ELF-1 (cell line): ENCODE measurements at places on chromosomes 16 and 17.

DNA sequence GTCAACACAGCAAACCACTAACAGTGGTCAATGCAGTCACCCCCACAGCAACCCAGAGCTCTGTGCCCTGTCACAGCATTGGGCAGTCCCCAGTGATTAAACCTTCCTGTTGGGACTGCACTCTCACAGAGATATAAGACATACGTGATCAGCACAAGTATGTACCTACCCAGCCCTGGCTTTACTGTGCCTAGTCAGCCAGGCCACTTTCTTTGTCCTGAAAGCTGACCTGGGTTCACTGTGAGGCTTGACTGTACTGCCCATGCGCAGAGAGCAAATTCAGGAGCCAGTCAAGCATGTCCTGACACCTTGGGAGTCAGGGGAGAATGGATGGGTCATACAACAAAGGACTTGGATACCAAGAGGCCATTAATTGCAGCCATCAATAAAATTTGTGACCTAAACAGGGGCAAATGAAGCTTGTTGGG, 10.9 kb upstream of the TMEM170A start:
- no peak for DNase-seq

DNA sequence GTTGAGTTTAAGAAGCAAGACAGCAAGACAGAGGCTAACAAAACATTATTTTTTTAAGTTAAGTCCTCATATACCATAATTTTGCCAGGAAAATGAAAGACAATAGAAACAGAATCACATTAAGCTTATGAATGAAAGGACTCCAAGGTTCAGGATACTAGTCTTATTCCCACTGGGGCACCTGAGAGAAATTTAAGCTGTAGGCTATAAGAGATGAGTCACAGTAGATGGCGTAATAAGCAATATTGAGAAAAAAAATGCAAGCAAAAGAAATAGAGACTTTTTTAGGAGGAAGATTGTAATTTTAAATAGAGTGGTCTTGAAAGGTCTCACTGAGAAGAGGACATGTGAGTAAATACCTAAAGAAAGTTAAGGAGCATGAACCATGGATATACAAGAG, 57.1 kb upstream of the KIF2B start:
- DNase-seq = no peak

DNA sequence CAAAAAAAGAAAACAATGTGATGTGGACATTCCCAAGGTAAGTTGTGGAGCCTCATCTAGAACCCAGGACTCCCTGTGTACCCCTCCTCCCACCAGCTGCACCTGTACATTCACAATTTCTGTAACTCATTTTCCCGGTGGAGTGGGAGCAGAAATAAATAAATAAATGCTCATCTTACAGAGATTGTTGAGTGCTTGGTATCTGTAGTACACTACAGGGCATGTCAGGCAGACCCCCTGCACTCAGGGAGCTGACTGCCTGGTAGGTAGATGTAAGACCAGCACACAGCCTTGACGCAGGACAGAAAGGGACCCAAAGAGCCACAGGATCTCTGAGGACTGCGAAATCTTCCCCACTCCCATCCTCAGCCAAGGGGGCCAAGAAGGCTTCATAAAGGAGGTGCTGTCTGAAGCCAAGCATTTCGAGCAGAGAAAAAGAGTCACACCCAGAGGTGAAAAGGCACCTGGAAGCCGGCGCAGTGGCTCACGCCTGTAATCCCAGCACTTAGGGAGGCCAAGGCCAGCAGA, 6.5 kb downstream of the EIF1 start:
- DNase-seq = no peak

GRCh38 chr17:77915594-77916021, 42.9 kb upstream of the TNRC6C start:
- peak; percentile 65 for DNase-seq

DNA sequence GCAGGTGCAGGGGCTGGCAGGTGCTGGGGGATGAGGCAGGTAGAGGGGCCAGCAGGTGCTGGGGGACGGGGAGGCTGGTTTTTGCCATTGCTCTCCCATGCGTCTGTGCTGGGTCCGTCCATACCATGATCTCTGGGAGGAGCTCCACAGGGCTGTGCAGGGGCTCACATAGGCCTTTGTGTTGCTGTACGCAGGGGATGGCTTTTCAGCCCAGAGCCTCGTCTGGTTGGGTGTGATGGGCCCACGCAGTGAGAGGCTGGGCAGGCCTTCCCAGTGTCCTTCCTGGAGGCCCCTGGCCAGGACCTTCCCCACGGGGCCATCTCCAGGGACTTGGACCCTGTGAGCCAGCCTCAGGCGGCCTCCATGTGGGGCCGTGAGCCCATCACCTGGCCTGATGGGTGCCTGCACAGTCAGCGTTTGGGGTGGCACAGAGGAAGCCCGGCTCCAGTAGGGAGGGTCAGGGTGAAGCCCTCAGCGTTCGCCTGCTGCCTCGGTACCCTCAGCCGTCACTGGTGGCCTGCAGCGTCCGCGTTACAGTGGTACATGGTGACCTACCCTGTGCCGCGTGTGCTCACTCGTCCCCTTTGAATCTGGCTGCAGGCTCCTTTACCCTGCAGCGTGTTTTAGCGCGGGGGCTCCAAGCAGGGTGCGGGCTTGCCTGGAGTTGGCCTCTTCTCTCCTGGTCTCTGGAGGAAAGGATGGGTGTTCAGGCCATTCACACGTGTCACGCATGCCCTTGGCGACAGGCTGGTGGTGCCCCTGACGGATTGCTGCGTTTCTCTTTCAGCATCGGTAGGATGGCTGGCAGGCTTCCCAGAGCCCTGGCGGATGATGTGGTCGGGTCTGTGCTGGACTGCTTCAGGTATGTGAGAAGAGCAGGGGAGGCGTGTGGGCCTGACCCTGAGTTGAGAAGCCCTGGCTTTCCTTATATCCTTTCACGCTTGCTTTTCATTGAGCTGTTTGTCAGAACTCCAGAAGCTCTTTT, 30.6 kb downstream of the ZNF750 start:
- DNase-seq = no peak

GRCh38 chr17:48989100-48989499, 8.1 kb upstream of the IGF2BP1 start:
- no peak for DNase-seq

- no peak for DNase-seq
Measured at GRCh38 chr17:66755101-66755943, 79.6 kb upstream of the CACNG5 start.

GRCh38 chr16:12468552-12468951, 335.1 kb downstream of the CPPED1 start:
- peak; percentile 50 for DNase-seq

GRCh38 chr16:72764015-72764654, 283.8 kb downstream of the ZFHX3 start:
- no peak for DNase-seq
